ENCODE measurements at places on chromosomes 3 and 15.
A peak's percentile ranks its signal among the peaks of the same experiment; 100 is the strongest.

- DNase-seq = peak; percentile 60
These were observed 1.2 kb downstream of the PHC3 start for GRCh38 chr3:170180079-170180907.

DNA sequence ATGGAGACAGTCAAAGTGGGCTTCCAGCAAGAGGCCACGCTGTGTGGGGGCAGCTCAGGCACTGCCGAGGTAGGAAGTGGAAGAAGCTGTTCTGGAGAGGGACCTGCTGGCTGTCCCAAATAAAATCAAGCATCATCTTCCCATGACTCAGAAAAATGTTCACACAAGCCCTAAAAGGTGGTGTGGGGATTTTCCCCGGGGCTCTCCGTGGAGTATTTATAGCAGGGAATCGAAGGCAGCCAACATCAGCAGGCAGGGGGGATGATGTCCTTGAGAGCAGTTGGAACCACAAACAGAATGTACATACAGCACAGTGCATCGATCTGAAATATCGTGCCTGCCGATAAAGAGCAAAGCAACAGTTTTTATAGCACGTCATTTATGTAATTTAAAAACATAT lies 27.6 kb downstream of the PRR23E start:
- no peak for DNase-seq

GRCh38 chr3:182136008-182136910 lies 424.5 kb downstream of the SOX2 start:
- DNase-seq = no peak

- no peak for DNase-seq
These were observed 44.6 kb upstream of the COL6A5 start for GRCh38 chr3:130300888-130301287.

GRCh38 chr3:73498764-73499622 lies 125.7 kb downstream of the PDZRN3 start:
- DNase-seq = no peak

GRCh38 chr3:140736863-140737460 lies 59.1 kb downstream of the TRIM42 start:
- DNase-seq = peak; percentile 34

DNA sequence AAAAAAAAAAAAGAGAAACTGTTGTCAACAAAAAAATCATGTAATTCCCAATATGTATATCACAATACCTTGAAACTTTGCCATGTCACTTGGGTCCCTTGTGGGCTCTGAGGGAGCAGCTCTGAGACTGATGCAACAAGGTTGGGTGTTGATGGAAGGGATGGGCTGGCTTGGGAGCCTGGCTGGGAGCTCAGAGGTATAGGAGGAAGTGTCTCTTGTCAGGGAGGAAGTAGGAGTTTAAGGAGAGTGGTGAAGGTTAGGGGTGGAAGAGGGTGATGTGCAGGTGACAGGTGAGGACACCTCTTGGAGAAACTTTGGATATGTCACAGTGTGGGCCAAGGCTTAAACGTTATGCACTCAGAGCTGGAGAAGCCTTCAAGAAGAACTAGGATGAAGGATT lies 2.0 kb upstream of the TM6SF1 start:
- no peak for DNase-seq

DNA sequence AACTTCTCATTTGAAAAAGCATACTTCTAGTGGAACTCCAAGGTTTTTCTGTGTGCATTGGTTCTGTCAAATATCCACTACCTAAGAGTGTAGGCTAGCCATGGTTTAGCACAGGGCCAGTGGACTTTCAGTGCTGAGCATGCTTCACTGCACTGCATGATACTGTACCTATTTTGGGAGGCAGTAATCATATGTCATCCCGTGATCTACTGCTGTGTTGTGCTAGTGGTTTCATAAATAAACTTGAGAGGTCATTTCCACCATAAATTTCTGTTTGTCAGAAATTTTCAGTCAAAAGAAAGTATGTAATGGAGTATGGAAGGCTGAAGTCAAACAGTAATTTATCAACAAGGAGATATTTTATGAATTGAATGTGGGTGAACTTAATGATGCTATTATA lies 203.6 kb downstream of the ROBO1 start:
- DNase-seq = no peak

DNA sequence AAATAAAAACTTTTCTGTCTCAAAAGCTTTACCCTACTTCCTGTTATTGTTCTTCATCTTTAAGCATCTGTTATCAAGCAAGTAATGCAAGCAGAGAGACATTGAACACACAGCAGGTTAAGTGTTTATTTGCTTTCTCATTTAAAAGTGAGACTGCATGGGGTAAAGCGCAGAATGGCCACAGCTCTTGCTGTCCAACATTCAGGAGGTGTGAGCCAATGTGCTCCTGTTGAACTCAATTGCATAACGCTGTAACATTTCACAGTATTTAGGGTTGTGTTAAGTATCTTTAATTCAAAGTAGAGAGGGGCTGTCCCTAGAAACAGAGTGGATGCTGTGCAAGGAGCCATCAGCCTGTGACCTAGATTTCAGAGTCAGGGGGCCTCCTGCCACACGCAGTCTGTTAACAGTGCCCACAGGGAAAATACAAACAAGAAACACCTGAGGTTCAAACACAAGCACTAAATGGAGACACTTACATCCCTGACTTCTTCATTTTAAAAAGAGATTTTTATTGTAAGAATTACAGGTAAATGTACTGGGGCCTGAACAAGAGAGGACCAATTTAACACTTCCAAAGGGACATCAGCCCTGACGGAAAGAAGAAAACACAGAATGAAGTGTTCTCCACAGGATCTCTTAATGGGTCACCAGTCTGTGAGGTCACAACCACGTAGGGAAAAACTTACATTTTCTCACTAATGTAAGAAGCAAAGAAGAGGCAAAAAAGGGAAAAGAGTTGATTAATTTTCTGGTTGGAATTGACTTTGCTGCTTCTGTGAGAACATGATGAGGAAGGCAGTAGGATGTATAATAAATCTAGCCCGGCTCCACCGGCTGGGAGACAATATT lies 815.1 kb downstream of the VGLL3 start:
- DNase-seq = no peak

DNA sequence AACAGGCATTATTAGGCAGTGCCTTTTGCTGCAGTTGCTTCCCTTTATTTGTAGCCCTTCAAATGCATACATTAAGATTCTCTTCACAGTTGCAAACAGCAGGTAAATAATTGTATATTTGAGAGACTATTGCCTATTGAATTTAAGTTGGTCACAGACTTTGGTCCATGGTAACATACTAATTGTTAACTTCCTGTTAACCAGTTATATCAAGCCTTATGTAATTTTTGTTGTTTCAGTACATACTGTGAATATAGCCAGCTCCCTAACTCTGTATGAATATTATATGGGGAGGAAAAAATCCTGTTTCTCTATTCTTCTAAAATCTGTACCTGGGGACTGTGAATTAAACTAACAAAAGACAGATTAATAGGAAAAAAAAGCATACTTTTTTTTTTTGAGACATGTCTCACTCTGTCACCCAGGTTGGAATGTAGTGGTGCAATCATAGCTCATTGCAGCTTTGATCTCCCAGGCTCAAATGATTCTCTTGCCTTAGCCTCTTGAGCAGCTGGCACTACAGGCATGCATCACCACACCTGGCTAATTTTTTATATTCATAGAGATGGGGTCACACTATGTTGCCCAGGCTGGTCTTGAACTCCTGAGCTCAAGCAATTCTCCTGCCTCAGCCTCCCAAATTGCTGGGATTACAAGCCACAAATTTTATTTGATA lies 53.2 kb downstream of the CHL1 start:
- DNase-seq = no peak

GRCh38 chr3:30688776-30689641 lies 82.6 kb downstream of the TGFBR2 start:
- DNase-seq = peak; percentile 91

- no peak for DNase-seq
These were observed 233.1 kb upstream of the DPPA4 start for GRCh38 chr3:109570408-109570807.

DNA sequence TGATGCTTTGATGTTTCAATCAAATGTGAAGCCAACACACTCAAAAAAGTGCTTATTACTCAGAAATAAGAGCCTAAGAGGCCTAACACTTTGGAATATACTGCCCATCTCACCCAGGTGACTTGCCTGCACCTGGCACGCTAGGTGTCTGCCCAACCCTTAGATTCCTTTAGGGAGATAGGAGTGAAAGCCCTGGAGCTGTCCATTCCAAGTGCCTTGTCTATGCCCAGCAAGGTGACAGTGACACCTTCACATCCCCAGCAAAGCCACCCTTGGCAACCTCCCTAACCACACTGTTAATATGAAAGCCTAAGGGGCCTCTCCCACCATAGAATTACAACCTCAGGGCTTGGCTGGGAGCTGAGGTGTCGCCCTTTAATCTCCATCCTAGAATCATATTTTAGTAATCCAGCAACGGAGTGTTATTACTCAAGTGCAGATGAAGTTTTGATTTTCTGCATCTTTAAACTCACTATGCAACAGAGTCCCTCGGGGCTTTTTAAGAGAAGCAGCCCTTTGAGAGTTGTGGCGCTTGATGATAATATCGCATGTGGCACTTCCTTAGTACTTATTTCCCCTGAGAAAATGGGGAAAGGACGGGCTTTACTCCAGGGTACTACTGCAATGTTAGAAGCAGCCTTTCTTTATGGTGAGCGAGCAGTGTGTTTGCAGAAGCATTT lies 24.8 kb downstream of the ATP10A start:
- DNase-seq = no peak

DNA sequence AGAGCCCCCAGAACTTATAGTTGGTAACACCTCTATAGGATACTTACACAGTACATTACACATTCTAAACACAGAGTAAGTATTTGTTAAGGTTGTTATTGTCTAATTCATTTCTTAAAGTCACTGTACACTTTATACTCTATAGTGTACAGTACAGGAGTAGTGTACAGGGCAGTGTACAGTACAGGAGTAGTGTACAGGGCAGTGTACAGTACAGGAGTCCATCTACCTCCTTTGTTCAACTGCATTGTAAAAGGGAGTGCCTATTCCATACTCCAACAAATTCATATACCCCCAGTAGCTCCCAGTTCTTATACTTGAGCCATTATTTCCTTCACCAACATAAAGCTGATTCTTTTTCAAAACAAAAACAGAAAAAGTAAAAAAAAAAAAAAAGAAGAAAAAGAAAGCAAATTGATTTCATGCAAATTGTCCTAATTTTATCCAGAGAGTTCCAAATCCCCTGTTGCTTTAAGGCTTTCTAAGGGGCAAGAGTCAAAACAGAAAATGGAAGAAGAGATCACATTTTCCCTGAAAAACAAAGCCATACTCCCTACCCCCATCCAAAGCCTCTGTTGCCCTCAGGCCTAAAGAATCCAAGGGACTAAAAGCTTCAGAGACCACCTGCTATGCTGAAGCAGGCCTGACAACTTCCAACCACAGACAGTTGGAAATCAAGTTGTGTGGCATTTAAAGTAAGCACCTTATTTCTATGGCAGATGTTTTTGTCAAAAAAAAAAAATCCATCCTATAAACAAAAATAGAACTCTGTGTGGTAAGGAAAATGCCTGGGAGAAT lies 125.6 kb downstream of the PLCH1 start:
- no peak for DNase-seq

DNA sequence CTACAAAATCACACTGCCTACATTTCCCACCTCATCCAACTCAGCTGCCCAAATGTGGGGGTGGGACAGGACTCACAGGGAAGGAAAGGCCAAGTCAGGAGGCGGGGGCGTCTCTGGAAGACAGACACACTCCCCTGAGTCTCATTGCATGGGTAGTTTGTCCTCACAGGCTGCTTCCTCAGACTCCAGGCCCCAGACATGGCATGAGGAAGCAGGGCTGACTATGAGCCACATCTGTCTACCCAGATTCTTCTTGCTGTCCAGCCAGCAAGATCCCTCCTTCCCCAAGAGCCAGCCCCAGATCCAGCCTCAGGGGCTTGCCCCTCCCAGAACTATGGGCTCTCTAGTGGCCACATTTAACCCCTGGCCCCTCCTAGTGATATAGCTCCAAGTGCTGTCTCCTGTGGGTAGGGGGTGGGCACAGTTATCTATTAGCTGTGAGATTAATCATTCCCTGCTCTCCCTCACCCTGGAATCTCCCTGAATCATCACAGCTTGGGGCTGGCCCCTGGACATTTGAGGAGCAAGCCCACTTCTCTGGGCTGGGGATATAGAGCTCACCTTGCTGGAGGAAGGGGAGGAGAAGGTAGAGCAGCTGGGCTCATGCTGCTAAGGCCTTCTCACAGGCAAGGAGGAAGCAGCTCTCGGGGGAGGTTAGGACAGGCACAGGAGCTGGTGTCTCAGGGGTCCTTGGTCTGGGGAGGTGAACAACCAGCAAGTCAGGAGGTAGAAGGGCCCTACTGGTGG lies 2.1 kb upstream of the CCDC33 start:
- no peak for DNase-seq

DNA sequence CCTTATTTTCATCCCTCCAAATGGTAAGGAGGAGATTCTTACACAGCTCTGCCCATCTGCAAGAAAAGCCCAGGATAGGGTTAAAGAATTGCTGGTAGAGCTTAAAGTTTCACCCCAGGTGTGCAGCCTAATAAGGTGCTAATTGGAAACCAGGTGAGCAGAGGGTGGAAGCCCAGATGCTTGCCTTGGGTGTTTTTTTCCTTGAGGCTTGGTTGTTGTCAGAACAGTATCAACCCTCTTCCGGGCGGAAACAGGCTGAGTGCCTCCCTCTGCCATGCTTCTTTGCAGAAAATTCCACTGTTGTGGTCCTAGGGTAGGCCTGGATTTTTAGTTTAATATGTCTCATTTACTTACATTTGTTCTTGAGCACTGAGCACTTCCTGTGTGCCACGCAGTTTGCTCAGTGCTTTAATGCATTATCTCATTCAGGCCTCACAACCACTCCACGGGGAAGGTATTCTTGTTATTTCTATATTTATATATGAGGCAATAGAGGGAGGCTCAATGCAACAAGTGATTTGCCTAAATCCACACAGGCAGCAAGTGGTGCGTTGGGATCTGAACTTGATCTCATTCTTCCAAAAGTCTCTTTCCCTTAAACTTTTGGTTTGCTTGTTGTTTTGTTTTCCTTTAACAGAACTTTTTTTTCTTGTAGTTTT lies 115.0 kb upstream of the LRIG1 start:
- DNase-seq = no peak

DNA sequence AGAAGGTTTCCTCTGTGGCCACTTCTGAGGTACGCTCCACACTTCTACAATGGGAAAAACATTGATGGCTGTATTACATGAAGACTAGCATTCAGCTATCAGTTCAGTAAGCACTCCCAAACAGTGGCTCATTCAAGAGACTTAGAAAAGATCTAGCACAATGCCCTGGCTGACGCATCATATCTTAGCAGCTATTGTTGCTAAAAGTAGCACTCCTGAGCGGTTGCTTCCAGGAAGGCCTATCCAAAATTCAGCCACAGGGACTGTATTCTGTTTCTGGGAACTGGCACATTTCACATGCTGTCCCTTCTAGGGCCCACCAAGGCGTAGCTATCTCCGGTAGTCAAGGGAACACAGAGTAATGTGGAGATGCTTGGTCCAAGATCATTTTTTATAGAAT lies 21.2 kb upstream of the SPRED1 start:
- no peak for DNase-seq

DNA sequence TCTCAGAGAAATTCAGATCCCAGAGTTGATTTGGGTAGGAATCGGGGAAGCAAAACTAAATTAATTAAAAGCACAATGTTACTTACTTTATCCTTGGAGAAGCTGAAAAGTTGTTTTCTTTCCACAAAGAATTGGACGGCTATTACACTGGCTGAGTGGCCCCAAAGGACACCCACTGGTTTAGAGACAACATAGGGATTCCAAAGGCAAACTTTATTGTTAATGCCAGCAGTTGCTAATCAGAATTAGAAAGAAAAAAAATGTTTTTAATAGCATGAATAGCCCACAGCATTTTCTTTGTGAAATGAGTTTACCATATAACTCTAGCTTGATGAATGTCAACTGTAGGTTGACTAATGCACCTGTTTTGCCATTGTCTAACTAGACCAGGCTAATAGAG lies 51.7 kb downstream of the WDR49 start:
- no peak for DNase-seq

Measured in endothelial cell of umbilical vein (primary cell).